ENCODE measurements at places on chromosomes 1 and 21.

- DNase-seq = no peak
Observed at GRCh38 chr1:119323216-119323982, 45.2 kb upstream of the HAO2 start.

- DNase-seq = no peak
Observed at GRCh38 chr1:25784575-25785051, 15.4 kb upstream of the SELENON start.

- no peak for DNase-seq
Observed at GRCh38 chr1:206497363-206497762, 10.0 kb upstream of the RASSF5 start.

DNA sequence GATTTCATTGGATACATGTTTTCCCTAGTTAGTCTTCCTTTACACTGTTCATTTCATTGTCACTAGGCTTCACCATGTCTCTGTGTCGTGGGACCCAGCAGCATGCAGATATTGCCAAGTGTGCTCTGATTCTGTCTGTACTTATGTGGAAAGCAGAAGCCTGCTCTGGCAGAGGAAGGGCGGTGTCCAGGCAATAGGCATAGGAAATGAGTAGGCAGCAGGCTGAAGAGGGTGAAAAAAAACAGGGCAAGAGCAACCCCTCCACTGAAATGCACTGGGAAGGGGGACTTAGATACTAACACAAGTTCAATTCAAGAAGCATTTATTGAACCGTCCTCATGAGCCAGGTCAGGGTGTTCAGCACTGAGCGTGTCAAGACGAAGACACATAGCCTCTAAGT is 85.2 kb upstream of the VAV3 start:
- DNase-seq = no peak

DNA sequence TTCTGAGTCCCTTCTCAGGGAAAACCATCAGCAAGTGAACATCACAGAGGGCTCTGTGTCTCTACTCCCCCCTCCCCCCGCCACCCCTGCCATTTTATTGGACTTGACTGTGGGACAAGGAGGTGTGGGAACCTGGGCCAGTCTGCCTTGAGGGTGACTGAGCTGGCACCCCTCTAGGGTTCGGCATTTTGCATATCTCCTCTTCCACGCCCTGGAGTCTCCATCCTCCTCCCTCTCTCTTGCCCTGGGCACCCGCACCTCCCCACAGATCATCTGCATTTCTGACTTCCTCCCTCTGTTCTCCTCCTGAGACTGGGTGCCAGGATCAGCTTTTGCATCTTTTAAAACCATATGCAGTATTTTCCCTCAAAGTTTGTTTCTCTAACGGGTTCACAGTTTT is 107.1 kb upstream of the ERRFI1 start:
- DNase-seq = no peak

- no peak for DNase-seq
Observed at GRCh38 chr21:42495027-42495426, 997 bp downstream of the RSPH1 start.

DNA sequence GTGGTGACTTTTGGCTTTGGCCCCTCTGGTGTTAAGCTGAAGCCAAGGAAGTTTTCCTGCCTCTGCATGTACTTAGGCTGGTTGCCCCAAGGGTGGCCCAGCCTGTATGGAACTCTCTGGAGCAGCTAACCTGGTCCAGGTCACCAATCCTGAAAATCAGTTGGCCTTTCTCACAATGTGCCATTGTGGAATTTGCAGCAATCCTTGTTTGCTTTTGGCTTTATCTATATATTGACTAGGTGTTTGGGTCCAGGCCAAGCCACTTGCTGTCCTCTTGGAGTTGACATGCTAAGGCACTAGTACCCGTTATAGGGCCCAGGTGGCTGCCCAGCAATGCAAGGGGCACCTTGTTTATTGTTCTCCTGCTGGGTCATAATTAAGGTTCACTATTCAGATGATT is 124.6 kb downstream of the CAMTA1 start:
- DNase-seq = no peak

DNA sequence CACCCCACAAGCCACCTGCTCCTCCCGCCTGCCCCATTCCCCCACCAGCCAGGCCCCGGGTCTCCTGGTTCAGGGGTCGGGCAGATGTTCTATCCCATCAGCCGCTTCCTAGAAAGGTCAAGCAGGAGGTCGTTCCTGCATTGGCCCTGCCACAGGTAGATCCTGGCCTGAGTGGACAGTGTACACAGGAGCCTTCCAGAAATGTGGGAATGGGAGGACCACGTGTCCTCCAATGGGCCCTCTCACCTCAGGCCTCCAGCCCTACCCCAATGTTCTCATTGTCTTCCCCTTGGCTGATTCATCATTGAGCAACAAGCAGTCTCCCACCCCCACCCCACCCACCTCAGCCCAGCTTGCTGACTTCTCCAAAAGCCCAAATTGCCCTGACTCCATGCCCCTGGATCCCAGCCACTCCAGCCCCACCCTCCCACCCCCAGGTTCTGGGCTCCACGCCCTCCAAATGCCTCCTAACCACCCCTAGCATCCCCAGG is 2.1 kb downstream of the S100A16 start:
- DNase-seq = no peak

DNA sequence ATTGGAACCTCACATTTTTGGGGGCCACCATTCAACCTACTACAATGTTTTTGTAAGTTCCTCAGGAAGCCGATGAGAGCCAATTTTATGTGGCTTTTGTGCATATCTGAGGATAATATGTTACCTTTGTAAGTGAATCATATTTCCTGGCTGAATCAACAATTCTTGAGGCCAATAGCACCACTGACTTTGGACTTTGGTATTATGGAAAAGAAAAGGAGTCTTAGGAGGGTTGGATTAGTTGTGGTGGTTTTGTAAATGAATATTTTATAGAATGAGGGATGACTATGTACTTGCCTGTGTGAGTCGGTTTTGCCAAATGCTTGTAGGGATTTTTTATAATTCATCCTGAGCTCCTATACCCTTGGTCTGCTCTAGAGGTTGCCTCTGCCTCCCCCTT is 181.5 kb upstream of the HMGB4 start:
- DNase-seq = no peak

GRCh38 chr1:115771847-115772457 is 3.4 kb upstream of the CASQ2 start:
- no peak for DNase-seq

- DNase-seq = no peak
Observed at GRCh38 chr1:221718381-221719277, 23.3 kb downstream of the DUSP10 start.

DNA sequence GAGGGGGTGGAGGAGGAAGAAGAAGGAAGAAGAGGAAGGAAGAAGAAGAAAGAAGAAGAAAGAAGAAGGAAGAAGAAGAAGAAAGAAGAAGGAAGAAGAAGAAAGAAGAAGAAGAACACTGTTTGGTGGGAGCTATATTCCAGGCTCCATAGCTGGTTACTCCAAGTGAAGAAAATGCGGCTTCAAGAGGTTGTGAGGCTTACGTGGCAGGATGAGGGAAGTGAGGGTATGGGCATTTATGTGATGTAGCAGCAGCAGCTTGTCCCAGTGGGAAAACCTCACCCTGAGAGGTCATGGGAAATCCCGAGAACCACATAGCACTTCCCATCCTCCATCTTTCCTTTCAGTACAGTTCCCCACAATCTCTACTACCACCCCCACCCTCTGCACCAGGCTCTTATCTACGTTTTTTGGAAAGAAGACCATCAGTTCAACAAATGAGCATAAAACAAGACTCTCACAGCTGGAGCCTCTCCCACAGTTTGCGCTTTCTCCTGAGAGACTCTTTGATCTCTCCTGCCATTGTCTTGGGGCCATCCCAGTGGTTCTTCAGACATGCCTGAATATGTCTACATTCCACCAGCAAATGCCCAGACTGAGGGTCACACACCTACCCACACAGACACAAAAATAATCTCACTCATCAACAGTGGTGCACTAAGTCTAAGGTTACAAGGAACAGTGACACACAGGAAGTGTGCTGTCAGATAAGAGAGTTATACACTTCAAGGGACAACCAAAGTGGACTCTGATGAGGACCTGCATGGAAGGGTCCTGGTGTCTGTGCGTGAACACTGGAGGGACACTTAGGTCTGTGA is 77.9 kb upstream of the KCNJ15 start:
- no peak for DNase-seq

DNA sequence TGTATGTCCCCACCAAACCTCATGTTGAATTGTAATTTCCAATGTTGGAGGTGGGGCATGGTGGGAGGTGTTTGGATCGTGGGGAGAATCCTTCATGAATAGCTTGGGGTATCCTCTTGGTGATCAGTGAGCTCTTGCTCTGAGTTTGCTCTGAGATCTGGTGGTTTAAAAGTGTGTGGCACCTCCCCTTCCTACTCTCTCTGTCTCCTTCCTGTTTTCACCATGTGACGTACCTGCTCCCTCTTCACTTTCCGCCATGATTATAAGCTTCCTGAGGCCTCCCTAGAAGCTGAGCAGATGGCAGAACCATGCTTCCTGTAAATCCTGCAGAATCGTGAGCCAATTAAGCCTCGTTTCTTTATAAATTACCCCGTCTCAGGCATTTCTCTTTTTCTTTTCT is 40.0 kb upstream of the OSBPL9 start:
- no peak for DNase-seq

Measured in activated CD4-positive, alpha-beta T cell treated with anti-CD3 and anti-CD28 coated beads for 1 hour (primary cell).